ENCODE measurements at places on chromosomes 3 and 15. TPM values are rescaled to one million over a fixed set of nuclear protein-coding genes. Genes with fewer than 3 reads are reported as not detected.

RPL29 gene
- total RNA-seq, result 1,233 TPM

DNA sequence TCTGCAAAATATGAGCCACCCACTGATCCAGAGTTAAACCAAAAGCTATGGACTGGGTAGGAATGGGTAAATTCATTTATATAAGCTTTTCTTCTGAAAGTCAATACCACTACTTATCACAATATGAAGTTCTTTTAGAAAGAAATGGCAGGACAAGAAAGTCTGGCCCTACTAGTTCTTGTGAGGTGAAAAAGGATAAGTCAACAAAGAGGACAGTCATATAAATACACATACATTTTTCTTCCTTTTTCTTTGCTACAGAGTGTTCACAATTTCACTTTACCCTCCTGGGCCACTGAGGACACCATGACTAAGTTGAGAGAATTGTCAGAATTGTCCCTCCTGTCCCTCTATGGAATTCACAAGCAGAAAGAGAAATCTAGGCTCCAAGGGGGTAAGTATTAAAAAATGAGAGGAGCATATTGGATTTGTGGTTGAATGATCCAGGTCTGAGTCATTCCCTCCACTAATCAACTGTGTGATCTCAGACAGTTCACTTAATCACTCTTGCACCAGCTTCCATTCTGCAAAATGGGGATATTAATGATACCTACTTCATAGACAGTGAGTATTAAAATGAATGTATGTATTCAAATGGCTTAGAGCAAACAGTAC is 27.6 kb downstream of the ACP3 start:
- H3K4me1 ChIP-seq, result peaks cover 4% of the 10 kb centered on the region
- H3K36me3 ChIP-seq, result no peaks in the 10 kb centered on the region
- DNase-seq, result no peak
- no peak overlapping the region for H3K27ac ChIP-seq
- no peak overlapping the region for H3K4me3 ChIP-seq

DNA sequence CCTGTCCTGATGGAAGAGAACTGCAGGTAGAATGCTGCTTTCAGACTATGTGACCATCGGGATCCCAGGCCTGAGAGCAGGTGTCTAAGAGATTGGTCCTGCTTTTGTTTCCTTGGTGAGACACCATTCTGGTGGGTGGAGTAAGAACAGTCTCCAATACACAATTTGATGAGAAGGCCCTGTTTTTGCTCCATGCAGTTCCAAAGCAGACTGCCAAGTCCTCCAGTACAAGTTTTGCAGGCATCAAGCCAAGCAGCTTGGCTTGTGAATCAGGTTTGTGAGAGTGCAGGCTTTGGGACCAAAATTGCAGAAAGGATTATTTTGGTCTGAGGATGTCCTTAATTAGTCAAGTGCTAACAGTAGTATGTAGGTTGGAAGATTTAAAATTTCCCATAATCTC is 381.6 kb downstream of the FOXP1 start:
- no peak overlapping the region for H3K27ac ChIP-seq
- no peak overlapping the region for H3K4me3 ChIP-seq
- no peaks in the 10 kb centered on the region for H3K36me3 ChIP-seq
- DNase-seq, result peak; percentile 40
- no peaks in the 10 kb centered on the region for H3K4me1 ChIP-seq

DNA sequence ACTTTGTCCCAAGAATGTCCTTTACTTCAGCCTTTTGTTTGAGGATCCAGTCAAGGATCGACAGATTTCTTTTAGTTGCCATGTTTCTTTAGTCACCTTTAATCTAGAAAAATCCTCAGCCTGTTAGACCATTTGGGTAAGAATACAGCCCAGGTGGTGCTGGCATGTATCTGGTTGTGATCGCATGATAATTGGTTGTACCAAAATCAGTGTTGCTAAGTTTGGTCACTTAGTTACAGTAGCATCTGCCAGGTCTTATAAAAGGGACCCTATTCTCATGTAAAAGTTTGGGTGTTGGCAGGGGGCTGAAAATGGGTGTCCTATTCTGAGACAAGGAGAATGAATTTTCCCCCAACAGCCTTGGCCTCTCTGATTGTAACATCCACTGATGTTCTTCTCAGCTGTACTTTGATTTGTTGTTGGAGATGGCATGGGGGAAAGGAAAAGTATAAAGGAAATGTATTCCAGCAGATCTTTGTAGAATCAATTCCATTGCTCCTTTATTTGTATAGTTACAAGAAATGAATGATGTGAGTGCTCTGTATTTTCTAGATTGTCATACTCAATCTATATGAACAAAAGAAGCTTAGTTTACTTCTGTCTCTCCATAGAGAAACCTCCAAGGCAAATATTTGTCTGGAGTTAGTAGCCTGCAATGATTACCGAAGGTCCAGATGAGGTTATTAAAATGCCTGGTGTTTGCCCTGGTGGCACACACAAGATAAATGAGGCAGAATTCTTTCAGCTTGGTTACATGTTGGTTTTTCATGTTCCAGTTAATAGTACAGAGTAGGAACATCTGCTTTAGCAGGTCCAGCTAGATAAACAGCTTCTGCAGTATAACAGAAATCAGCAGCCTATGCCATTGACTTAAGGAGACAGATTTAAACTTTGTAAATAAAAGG is 65.7 kb downstream of the CMTM8 start:
- no peak for DNase-seq
- H3K4me1 ChIP-seq, result no peaks in the 10 kb centered on the region
- no peaks in the 10 kb centered on the region for H3K36me3 ChIP-seq
- H3K27me3 ChIP-seq, result no peaks in the 10 kb centered on the region
- H3K27ac ChIP-seq, result no peak overlapping the region

DNA sequence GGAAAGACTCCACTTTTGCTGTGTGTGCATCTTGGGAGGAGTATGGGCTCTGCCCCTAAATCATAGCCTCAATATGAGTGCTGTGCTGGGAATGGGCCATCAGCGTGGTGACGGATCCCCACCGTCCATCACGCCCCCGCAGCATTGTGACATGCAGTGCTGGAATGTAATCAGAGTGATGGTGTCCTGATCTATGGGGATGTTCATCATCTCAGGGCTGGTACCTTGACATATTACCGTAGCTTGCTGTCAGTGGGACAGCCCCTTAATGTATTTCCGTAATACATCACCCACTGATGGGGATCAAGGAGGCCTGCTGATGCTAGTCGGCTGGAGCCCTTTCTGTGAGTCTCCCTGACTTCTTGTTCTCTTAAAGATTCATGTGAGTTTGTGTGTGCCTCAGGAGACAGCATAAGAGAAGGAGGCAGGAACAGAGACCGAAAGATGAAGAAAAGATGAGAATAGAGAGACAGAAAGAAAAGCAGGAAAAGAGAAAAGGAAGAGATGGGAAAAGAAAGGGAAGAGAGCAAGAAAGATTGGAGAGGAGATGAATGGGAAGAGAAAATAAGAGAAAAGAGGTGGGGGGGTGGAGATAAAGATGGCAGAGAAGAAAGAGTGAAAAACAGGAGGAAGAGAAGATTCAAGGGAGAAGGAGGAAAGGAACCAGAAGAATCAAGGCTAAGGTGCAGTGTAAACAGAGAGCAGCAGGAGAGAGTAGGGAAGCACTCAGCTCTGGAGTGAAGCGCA is 183.7 kb downstream of the RPLP1 start:
- peaks cover 9% of the 10 kb centered on the region for H3K27me3 ChIP-seq
- no peak overlapping the region for H3K27ac ChIP-seq
- no peak for DNase-seq
- no peaks in the 10 kb centered on the region for H3K4me1 ChIP-seq
- H3K36me3 ChIP-seq, result no peaks in the 10 kb centered on the region

DNA sequence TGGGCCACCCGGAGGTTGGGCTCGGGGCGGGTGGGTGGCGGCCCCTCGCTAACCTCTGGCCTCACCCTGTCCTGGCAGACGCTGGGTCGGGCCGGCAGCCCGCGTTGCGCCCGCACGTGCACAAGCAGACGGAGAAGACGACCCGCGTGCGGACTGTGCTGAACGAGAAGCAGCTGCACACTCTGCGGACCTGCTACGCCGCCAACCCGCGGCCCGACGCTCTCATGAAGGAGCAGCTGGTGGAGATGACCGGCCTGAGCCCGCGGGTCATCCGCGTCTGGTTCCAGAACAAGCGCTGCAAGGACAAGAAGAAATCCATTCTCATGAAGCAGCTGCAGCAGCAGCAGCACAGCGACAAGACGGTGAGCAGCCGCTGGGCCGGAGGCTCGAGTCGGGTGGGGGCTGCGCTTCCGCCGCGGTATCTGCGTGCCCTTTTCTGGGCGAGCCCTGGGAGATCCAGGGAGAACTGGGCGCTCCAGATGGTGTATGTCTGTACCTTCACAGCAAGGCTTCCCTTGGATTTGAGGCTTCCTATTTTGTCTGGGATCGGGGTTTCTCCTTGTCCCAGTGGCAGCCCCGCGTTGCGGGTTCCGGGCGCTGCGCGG is 3.7 kb downstream of the ISL2 start:
- no peaks in the 10 kb centered on the region for H3K36me3 ChIP-seq
- DNase-seq, result no peak
- peaks cover 27% of the 10 kb centered on the region for H3K4me1 ChIP-seq
- H3K27me3 ChIP-seq, result peaks cover 100% of the 10 kb centered on the region
- no peak overlapping the region for H3K27ac ChIP-seq

GRCh38 chr3:126555795-126556636 is 2.7 kb downstream of the C3orf22 start:
- H3K4me1 ChIP-seq, result no peaks in the 10 kb centered on the region
- no peaks in the 10 kb centered on the region for H3K27me3 ChIP-seq
- H3K4me3 ChIP-seq, result no peak overlapping the region
- no peak overlapping the region for H3K27ac ChIP-seq

GRCh38 chr3:151837057-151837456 is 23.1 kb downstream of the AADAC start:
- no peak overlapping the region for H3K4me3 ChIP-seq
- DNase-seq, result no peak
- H3K4me1 ChIP-seq, result peaks cover 8% of the 10 kb centered on the region
- H3K36me3 ChIP-seq, result no peaks in the 10 kb centered on the region

DNA sequence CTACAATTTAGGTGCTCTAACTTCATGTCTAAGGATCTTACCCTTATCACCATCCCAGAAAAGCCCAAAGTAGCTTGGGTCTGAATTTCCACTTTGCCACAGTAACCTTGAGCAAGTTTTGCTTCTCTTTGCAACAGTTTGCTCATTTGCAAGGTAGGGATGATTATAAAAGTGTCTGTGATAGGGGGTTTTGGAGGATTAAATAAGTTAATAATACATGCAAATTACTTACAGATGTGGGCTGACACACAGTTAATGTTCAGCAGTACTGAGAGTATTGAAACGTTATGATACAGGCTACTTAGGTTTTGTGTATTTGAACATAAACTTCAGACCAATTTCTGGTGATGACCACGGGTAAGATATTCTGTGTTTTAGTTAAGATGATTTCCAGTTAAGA is 444.7 kb upstream of the TPRG1 start:
- H3K27ac ChIP-seq, result no peak overlapping the region
- no peaks in the 10 kb centered on the region for H3K36me3 ChIP-seq
- DNase-seq, result no peak
- H3K27me3 ChIP-seq, result no peaks in the 10 kb centered on the region
- no peak overlapping the region for H3K4me3 ChIP-seq
- no peaks in the 10 kb centered on the region for H3K4me1 ChIP-seq

DNA sequence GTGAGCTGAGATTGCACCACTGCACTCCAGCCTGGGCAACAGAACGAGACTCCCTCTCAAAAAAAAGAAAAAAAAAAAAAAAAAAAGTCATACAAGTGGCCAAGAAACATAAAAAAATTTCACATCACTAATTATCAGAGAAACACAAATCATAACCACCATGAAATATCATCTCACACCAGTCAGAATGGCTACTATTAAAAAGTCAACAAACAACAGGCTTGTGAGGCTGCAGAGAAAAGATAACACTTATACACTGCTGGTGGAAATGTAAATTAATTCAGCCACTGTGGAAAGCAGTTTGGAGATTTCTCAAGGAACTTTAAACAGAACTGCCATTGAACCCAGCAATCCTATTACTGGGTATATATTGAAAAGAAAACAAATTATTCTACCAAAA is 291.1 kb upstream of the MCTP2 start:
- H3K4me3 ChIP-seq, result no peak overlapping the region
- H3K27me3 ChIP-seq, result no peaks in the 10 kb centered on the region
- DNase-seq, result no peak
- H3K36me3 ChIP-seq, result no peaks in the 10 kb centered on the region
- no peak overlapping the region for H3K27ac ChIP-seq
- H3K4me1 ChIP-seq, result no peaks in the 10 kb centered on the region

DNA sequence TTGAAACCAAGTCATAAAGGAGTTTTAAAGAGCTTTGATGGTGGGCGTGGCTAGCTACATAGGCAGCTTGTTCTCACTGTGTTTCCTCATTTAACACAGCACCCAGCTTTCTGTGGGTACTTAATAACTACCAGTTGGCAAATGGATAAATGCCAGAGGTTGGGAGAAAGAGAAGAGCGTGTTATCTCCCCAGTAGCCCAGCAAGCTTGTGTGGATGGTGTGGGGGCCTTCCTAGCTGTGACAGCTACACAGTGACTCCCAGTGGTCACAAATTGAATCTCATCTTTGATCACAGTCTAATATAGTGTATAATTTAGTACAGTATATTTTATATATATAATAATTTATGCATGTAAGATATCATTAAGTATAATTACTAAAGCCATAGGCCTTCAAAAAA is 984.1 kb downstream of the EPHA3 start:
- no peaks in the 10 kb centered on the region for H3K4me1 ChIP-seq
- no peaks in the 10 kb centered on the region for H3K27me3 ChIP-seq
- no peak overlapping the region for H3K27ac ChIP-seq
- H3K4me3 ChIP-seq, result no peak overlapping the region
- no peak for DNase-seq

All from adrenal gland (tissue), 19 donors.